ENCODE measurements at places on chromosomes 7 and 10.

- DNase-seq: no peak
Observed at GRCh38 chr10:126893206-126893605, 12.0 kb upstream of the DOCK1 start.

- DNase-seq: no peak
Observed at GRCh38 chr10:397321-398068, 262.2 kb downstream of the ZMYND11 start.

DNA sequence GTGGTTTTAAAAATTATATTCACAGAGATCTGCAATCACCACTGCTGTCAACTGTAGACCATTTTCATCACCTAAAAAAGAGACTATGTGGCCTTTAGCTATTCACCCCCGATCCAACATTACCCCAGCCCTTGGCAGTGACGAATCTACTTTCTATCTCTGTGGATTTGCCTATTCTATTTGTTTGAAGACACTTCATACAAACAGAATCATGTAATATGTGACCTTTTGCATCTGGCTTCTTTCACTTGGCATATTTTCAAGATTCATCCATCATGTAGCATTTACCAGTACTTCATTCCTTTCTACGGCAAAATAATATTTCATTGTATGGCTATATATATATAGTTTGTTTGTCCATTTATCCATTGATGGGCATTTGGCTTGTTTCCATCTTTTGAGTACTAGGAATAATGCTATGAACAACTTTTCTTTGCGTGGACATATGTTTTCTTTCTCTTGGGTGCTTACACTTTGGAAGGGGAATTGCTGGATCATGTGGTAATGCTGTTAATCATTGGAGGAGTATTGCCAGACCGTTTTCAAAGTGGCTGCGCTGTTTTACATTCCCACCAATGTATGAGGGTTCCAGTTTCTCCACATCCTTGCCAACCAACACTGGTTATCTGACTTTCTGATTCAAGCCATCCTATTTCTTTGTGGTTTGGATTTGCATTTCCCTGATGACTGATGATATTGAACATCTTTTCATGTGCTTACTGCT, 22.3 kb downstream of the ADAMTS14 start:
- DNase-seq: no peak

DNA sequence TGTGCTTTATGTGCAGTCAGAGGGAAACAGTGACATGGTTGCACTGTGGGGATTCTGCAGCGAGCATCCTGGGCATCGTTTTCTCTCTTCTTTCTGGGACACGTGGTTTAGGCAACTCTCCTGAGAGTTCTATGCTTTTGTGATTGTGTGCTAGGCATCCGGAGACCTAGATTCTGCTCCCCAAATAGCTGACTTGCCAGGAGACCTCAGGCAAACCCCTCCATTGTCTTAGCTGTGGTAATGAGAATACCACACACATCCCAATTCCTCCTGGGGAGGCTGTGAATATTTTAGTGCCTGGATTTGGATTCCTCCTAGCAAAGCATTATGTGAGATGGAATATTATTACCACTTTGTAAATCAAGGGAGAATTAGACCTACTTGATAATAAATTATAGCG, 611.9 kb upstream of the C7orf33 start:
- DNase-seq: no peak

- DNase-seq: no peak
Observed at GRCh38 chr10:102153093-102153620, 968 bp downstream of the NOLC1 start.

DNA sequence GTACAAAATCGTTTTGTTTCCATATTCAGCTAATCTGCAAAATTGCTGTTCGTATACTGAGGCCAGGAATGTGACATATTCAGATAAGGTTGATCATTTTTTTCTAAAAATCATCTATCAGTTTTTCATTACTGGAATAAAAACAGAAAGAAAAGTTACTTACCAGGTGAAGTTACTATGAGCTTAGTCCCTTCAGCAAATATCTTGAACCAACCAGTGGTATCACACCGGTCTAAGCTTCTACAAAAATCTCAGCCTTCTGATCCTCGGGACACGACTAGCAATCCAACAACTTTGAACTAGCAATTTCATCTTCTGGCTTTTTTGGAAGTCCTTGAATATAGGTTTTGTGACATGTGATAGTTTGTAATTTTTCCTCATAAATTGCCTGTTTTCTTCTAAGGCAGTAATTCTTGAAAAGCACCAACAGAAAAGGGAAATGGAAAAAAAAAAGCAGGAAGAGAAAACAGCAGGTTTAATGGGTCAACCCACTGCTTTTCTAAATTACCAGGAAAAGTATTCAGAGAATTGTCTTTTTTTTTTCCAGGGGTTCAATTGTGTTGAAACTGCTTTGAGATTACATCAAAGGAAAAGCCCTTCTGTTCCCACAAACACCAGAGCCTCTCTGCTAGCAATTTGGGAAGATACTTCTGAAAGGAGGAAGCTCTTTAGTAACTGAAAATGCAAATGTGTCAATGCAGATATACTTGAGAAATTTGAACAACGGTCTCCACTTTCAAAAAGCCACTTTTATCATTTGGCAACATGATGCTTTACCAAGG, 2.9 kb upstream of the TARP start:
- DNase-seq: no peak

- no peak for DNase-seq
Observed at GRCh38 chr7:52726493-52726892, 308.9 kb upstream of the POM121L12 start.

DNA sequence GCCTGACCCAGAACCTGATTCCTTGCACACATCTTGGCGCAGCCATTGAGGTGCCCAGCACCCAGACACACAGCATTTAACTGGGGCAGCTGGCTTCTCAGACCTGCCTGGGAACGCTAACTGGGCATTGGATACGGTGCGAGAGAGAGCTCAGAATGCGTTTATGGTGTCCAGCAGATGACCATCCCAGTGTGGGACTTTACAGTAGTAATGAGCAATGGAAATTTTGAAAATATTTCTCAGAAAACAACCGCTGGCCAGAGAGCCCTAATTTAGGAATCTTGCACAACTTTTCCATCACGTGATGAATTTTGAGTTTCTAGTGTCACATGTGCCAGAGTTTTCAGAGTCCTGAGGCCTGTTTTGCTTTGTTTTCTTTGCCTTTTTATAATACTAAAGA, 78.2 kb upstream of the SEC61G start:
- DNase-seq: no peak

DNA sequence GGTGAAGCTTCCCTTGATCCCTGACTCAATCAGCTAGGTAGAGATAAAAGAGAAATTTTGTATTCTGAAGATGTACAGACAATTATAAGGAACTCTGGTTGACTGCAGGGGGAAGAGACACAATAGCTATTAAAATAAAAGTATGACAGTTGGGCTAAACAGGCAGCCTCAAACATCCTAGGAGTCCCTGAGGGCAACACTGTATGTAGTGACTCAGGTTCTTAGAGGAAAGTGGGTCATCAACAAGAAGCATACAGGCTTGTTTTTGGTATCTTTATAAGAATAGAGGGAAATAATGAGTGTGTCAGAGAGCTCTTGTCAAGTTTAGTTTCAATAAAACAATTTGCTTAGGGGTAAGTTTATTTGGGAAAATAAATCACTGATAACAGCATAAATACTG, 150.3 kb downstream of the AUTS2 start:
- DNase-seq: no peak

DNA sequence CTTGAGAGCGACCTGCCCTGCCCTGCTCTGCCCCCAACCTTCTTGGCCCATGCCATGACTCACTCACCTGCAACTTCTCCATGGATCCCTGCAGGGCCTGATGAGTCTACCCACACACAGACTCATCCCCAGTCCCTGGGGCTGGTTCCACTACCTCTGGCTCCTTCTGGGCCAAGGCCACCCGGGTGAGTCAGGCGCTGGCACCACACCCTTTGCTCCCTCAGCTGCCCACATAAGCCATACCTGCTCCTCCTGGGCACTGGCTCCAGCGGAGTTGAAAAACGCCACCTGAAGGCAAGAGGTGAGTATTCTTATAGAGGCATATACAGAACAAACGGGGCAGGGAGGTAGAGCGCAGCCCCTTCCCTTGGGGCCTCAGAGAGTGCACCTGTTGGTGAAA, 16.2 kb upstream of the MTPAP start:
- no peak for DNase-seq

- DNase-seq: no peak
Observed at GRCh38 chr7:149196705-149197171, 1.4 kb downstream of the ZNF282 start.

- no peak for DNase-seq
Observed at GRCh38 chr10:80000541-80000940, 51.6 kb upstream of the SFTPD start.

GRCh38 chr7:130475776-130476175, 16.1 kb upstream of the MEST start:
- no peak for DNase-seq
